Activated CD4-positive, alpha-beta T cell treated with anti-CD3 and anti-CD28 coated beads for 1 hour (primary cell): ENCODE measurements at places on chromosomes 13 and 19.
A peak's percentile ranks its signal among the peaks of the same experiment; 100 is the strongest.

GRCh38 chr13:45691667-45692066 lies 10.5 kb upstream of the CBY2 start:
- no peak for DNase-seq

- DNase-seq = no peak
Observed at GRCh38 chr13:36680913-36681312, 7.1 kb downstream of the SERTM1 start.

- no peak for DNase-seq
Observed at GRCh38 chr19:19096641-19097627, 33.1 kb downstream of the SLC25A42 start.

- no peak for DNase-seq
Observed at GRCh38 chr19:406971-407510, 1.9 kb downstream of the C2CD4C start.

GRCh38 chr13:100254002-100254401 lies 165.1 kb downstream of the PCCA start:
- no peak for DNase-seq

DNA sequence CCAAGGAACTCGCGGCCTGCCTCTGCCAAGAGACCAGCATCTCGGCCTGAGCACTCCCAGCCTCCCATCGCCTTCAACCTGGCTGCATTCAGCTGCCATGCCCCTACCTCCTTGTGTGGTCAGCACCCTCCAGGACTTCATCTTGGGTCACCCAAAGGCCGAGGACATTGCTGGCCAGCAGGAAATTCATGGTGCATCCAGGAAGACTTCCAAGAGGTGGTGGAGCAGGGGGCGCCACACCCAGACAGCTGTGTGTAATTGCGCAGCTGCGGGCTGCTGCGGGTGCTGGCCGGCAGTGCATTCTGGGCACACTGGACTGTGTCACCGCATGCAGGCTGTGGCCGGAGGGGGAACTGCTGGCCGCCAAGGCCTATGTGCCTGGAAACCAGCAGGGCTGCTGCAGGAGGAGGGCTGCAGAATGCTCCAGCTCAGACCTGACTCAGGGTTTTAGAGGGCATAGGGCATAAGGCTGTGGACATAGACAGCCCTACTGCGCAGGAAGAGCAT lies 164.3 kb upstream of the TUBA3C start:
- no peak for DNase-seq

- DNase-seq = no peak
Observed at GRCh38 chr13:26914148-26914547, 153.6 kb upstream of the GPR12 start.

GRCh38 chr13:40017662-40018262 lies 362.3 kb downstream of the COG6 start:
- DNase-seq = no peak

- no peak for DNase-seq
Observed at GRCh38 chr13:39455521-39456175, 147.3 kb downstream of the LHFPL6 start.

DNA sequence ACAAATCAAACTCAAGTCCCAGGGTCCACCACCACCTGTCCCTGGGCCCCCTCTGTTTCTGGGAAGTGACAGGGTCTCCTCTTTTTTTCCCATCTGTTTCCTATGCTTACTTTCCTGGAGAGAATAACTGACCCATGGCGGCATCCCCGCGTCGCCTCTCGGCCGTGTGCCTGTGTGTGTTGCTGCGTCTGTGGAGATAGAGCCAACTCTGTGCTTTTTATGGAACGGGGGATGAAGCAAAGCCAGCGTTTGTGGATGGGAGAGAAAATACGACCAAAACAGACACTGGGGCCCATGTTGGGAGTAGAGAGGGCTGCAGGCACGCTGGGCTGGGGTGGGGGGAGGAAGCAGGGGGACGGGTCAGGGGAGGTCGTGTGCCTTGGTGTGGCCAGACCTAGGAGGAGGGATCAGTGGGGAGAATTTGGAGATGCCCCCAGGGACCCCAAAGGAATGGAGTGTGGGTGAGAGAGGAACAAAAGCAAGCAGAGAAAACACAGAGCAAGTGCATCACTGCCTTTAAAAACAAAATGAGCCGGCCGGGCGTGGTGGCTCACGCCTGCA lies 16.6 kb downstream of the PLK5 start:
- no peak for DNase-seq

DNA sequence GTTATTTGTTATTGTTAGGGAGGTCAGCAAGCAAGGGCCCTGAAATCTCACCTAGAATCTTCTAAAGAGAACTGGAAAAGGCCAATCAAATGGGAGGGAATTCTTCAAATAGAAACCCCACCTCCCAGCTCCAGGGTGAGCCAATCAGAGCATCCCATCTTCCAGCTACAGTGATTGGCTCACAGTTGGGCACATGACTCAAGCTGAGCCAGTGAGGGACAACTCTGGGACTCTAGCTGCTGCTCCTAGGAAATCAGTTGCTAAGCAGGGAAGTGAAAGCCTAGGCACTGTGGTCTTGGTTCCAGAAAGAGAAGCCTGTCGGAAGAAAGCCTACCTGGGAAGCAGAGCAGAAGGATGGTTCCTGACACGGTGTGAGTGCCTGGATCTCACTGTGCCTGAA lies 13.4 kb downstream of the TM6SF2 start:
- DNase-seq = no peak

- no peak for DNase-seq
Observed at GRCh38 chr13:100543872-100544602, 44.6 kb downstream of the GGACT start.

- no peak for DNase-seq
Observed at GRCh38 chr13:26480246-26480855, 77.1 kb upstream of the WASF3 start.

- no peak for DNase-seq
Observed at GRCh38 chr13:26202365-26202972, 19.6 kb downstream of the RNF6 start.

- DNase-seq = no peak
Observed at GRCh38 chr19:3346677-3347353, 19.6 kb upstream of the NFIC start.

DNA sequence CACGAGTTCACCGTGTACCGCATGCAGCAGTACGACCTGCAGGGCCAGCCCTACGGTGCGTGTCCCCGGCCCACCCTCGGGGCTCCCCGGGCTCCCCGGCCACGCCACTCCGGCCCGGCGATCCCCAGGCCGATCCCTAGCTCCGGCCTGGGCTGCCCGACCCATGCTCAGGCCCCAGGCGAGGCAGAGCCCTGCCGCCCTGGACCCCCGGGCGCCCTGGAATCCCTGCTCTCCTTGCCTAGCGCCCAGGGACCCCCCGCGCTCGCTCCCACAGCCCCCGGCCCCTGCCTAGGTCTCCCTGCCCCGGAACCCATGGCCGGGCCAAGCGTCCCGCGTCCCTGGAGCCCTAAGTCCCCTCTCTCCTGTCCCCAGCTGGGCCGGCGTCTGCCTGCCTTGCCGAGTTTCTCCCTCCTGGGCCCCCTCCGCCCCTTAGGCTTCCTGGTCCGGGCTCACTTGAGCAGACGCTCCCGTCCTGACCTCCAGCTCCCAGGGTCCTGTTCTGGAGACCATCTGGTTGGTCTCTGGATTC lies 494 bp downstream of the NCLN start:
- no peak for DNase-seq

GRCh38 chr19:40547836-40548235 lies 28.8 kb upstream of the SHKBP1 start:
- no peak for DNase-seq

DNA sequence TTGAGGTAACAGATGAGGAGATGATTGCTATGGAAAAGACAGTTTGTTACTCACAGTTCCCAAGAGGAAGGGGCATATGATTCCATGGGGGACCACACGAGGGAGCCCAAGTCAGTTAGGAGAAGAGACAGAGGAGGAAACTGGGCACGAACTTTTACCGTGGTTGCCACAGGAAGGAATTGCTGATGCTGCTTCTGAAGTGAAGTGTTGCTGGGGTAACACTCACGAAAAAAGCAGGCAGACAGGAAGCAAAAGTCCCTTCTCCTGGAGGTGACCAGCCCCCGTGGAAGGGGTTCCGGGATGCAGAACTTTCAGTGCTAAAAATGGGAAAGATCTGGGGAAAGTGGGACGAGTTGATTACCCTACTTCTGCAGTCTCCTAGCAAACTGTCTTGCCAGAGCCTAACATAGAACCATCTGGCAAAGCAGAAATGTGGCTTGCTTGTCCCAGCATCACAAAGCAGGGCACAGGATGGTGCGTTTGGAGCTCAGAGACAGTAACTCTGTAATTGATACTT lies 35.4 kb upstream of the MAP3K10 start:
- no peak for DNase-seq

- DNase-seq = no peak
Observed at GRCh38 chr19:51520728-51521127, 10.7 kb downstream of the SIGLEC6 start.

DNA sequence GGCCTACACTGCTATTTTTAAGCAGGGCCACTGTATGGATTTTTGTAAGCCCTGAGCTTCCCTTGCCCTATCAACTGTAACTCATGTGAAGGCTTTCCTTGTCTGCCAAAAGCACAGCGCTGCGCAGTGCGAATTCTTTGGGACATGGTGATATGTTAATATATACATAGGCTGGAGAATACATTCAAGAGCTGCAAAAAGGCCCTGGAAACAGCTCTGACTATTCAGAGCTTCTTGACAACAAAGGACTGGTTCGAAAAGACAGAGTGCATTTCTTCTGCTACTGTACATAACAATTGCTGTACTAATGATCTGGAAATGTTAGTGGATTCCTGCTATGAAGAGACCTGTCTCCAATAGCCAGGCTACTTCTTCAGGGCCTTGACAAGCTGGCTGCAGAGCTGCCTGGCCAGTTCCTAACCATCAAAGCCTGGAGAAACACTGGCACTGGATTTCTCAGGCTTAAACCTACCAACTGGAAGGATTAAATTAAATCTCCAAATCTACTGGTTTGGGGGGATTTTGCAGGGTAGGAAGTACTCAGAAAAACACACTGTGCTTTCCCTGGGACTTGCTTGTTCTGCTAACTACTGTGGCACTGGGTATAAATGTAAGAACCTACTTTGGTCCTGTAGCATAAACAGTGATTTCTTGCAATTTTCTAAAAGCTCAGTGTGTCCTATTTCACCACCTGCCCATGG lies 246.9 kb downstream of the DNAJC15 start:
- no peak for DNase-seq

DNA sequence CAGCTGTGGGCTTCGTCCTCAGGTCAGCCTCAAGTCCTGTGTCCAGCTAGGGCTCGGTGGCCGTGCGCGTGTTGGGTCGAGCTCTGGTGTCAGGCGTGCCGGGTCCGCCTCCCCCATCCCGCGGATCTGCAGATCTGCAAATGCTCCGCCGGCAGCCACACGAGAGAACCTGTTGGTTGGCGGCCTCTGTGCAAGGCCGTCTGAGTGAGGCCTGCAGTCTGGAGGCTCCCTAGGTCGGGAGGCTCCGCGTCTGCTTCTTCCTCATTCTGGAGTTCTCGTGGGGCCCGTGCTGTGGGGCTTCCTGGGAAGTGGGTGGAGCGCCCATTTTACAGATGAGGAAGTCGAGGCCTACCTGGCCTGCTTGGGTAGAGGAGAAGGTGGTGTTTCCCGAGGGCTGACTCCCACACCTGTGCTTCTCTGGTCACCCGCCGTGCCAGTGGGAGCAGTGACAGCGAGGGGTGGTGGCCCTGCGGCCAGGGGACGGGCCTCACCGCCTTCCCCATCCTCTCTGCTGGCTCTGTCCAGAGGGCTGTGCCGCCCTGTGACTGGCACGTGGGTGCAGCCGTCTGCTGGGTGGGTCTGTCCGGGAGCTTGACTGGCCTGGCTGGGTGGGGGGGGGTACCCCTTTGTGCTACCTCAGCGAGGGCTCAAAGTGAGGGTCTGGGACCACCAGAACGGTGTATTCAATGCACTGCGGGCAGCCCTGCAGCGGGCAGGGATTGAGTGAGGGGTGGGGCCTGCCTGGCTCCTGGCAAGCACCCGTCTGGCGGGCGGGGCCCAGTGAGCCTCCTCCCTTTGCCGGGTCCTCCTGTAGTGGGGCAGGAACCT lies 3.3 kb downstream of the CSNK1G2 start:
- DNase-seq = no peak

GRCh38 chr19:40614622-40615411 lies 13.6 kb downstream of the LTBP4 start:
- DNase-seq = peak; percentile 88

DNA sequence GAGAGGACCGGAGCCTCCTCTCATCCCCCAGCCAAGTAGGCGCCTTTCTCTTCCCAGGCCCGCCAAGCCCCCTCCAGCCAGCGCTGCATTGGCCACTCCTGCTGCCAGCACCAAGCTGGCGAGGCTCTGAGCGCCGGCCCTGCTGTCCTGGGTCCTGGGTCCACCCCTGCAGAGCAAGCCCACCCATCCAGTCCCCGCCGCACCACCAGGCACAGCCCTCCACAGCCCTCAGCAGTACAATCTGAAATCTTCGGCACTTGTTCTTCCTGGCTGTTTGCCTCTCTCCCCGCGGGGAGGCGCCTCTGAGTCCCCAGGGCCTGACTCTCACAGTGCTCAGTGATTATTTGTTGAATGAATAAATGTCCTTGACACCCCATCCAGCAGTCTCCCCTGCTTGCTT lies 236.4 kb upstream of the SGCG start:
- no peak for DNase-seq

DNA sequence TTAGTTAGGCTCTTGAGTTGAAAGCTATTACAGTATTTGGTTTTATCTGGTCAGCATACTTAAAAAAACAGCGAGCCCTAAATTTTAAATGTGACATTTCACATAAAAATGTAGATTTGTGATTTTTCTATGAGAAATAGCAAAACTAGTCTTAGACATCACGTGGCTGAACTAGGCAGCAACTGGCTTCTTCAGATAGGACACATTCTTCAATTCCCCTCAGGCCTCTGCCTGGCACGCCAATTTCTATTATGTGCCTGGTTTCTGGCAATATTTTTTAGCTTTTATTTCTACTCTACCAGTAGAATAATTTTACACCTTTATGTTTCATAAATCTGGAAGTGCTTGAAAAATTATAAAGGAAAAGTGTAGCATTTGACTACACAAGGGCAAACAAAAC lies 433.7 kb downstream of the DIAPH3 start:
- DNase-seq = no peak

DNA sequence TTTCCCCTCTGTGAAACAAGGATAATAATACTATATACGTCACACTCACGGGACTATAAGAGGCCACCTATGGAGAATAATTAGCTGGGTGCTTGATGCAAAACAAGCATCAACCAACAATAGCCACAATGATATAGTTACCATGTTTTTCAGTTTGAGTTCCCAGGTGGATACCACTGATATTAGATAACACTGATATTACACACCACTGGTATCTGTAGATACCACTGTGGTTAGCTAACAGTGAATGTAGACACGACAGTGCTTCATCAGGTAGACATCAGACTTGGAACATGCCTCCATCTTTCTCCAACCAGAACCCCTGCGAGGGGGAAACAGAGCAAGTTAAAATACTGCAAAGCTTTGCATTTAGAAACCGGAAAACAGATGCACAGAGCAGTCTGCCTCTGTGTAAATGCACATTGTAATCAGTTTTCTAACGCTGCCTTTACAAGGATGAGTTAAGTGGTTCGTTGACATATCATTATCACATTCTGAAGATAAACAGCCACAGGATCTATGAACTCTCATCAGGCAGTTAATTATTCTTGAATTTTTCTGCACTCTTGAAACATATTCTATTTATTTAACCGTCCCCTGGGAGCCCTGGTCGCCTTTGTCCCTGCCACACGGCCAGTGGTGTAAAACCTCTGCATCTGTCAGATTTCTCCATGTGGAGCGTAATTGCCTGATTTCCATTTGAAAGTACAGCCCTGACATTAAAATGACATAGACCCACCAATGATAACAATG lies 80.7 kb downstream of the RNASEH2B start:
- no peak for DNase-seq

- no peak for DNase-seq
Observed at GRCh38 chr13:84303035-84303434, 420.8 kb upstream of the SLITRK1 start.

GRCh38 chr19:2973229-2973628 lies 4.1 kb upstream of the TLE6 start:
- DNase-seq = no peak

GRCh38 chr13:44795176-44795575 lies 194.1 kb downstream of the NUFIP1 start:
- DNase-seq = no peak
